ENCODE measurements at places on chromosomes 12 and 14.

DNA sequence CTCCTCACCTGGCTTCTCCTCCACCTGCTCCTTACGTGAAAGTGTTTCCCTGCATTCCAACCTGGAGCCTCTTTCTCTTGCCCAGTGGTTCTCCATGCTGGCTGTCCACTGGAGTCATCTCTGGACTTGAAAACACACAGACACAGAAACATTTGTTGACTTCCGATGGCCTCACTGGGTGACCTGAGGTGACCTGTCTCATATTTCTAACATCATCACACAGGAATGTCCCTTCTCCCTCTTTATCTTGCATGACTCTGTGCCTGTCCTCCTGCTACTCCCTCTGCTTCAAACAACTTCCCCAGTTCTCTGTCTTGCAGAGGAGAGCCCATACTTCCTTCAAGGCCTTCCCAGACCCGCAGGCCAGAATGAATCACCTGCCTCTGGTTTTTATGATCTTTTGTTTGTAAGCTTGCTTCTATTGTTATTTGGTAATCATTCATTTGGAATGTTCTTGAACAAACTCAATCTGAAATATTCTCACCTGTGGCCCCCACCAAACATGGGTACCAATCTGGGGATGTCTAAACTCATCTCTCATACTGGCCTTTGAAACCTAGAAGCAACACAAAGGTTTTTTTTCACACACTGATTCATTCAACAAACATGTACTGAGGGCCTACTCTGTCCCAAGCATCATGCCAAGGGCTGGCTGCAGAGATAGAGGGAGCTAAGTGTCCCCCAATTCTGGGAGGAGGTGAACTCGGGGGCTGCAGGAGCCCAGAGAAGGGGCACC is 9.7 kb upstream of the RIN3 start:
- DNase-seq = no peak

- DNase-seq = no peak
Observed at GRCh38 chr14:95127531-95127911, 29.8 kb downstream of the DICER1 start.

DNA sequence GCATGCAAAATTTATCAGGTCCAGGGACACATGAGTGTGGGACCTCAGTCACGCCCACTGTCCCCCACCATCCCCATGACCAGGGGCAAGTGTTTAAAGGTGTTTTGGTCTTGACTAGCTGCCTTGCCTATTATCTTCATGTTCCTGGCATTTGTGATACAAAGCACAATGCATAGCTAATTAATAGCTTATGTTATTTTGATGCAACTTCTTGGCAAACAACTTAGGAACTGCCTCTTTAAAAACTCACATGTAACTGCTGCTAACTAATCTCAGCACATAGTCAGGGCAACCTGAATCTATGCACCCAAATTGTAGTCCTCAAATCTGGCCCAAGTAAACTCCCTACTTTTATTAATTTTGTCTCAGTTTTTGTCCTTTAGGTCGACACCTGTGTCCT is 7.4 kb upstream of the OR6J1 start:
- DNase-seq = no peak

GRCh38 chr12:52992699-52993557 is 13.3 kb upstream of the EIF4B start:
- DNase-seq = no peak

DNA sequence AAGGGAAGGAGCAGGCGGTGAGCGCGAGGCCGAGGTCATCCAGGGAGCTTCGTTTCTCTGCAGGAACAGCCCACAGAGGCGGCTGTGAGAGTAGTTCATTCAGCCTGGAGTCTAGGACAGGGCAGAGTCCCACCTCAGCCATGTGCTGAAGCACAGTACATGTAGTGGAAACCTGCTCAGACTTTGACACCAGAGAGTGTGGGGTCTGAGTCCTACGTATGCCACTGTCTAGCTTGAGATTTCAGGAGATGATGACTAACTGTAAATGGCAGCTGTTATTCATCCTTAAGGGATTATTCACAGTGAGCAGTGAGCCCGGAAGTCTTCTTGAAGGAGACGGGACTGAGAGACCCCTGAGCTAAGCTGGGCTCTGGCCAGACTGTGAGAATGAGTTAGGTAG is 938 bp upstream of the SLC6A13 start:
- no peak for DNase-seq

- no peak for DNase-seq
Observed at GRCh38 chr14:45664668-45665356, 411.8 kb upstream of the MIS18BP1 start.

DNA sequence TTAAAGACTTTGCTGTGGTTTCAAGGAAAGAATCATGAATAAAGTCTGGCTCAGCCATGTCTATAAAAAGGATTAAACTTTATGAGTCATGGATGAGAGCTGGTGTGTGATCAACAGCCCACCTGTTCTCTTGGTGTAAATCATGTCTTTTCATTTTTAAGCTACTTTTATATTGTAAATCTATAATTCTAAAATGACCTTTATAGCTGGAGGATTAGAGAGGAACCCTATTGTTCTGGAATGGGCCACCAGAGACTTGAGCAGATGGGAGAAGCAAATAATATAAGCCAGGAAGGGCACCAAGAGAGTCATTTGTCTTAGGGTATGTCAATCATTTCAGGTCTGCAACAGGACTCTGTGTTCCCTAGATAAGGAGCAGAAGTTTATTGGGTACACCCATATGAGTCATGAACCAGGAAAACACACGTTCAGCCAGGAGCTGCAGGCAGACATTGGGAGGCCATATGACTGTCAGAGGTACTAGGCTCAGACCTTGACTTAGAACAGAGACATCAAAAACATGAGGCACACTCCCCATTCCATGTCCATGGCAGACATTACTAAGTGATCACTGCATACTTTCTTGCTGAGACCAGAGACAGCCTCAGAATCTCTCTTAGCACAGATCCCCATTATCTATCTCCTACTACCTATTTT is 49.3 kb downstream of the NDUFA12 start:
- no peak for DNase-seq

- DNase-seq = no peak
Observed at GRCh38 chr12:77999074-77999715, 168.5 kb downstream of the NAV3 start.

DNA sequence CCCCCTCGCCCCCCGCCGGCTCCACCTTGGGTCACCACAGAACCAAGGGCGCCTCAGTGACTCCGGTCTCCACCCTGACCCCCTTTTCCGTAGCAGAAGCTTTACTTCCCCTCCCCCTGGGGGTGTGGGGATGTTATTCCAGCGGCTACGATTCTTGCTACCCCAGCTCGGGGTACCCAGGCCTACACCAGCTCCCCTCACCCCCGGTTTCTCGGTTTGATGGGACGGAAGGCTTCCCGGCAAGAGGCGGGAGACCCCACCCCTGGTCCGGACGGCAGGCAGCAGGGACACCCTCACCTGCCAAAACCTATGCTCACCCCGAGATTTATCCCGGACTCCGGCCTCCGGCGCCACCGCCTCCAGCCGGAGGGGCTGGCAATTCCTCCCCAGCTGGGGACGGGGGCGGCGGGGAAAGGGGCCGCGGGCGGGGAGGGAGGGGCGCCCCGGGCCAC is 619 bp downstream of the RAB15 start:
- DNase-seq = no peak

- DNase-seq = no peak
Observed at GRCh38 chr12:6891646-6892001, 13.0 kb upstream of the LRRC23 start.

GRCh38 chr12:16726879-16727278 is 120.9 kb upstream of the LMO3 start:
- no peak for DNase-seq

All from effector CD4-positive, alpha-beta T cell (primary cell).